Hematopoietic multipotent progenitor cell treated with erythropoietin and hydrocortisone succinate and interleukin-3 and kit ligand, for 17 days (in vitro differentiated cells): ENCODE measurements at places on chromosomes 5 and 9.

GRCh38 chr9:137224830-137225694 is at the start of gene CYSRT1:
CYSRT1 (plus strand) TSS chr9:137225174; CDS start chr9:137225622, 448 bp downstream.
- DNase-seq = no peak

- no peak for DNase-seq
Measured at GRCh38 chr5:179166171-179166885, 106.2 kb downstream of the ZNF354C start.

DNA sequence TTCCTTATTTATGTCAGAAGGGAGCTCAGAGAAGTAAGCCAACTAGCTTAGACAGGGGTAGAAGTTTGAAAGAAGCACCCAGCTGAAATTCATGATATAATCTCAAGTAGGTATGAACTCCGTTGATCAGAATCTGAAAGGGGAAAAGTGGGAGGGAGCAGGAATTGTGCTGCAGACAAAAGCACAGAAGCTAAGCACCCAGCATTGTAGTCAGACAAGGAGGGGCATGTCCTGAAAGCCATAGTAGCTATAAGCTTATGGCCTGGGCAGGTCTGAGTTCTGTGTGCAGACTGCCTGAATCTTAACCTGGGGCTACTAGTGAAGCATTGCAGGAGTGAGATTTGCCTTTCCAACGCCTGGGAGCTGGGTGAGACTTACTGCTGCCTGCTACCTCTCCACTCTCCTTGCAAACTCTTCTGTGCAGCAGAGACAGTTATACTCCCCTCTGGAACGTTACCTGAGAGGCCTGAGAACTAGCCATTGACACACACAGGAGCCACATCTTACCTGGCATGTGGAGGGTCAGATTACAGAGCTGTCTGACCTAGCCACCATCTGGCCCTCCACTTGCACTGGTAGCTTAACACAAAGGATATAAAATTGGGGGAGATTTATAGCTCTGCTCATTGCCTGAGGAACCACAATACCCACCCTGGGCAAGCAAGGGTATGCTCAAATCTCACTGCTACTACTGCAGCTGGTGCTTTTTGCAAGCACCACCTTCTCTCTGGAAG is 9.8 kb upstream of the CYLC2 start:
- DNase-seq = no peak

GRCh38 chr5:138869038-138869437 is 6.1 kb downstream of the LRRTM2 start:
- no peak for DNase-seq

DNA sequence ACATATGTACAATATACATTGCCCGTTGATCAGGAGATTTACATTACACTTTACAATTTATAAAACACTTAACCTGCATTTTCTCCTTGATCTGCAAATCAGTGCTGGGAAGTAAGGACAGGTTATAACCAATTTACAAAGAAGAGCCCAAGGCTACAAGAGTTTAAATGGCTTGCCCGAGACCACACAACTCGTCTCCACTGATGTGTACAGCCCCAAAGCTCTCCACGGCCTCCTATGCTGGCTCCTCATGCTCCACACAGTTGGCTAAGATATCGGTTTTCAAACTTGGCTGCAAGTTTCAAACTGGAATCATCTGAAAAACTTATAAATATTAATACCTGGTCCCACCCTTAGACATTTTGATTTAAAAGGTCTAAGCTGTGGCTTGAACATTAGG is 10.3 kb downstream of the ACTL7B start:
- no peak for DNase-seq

DNA sequence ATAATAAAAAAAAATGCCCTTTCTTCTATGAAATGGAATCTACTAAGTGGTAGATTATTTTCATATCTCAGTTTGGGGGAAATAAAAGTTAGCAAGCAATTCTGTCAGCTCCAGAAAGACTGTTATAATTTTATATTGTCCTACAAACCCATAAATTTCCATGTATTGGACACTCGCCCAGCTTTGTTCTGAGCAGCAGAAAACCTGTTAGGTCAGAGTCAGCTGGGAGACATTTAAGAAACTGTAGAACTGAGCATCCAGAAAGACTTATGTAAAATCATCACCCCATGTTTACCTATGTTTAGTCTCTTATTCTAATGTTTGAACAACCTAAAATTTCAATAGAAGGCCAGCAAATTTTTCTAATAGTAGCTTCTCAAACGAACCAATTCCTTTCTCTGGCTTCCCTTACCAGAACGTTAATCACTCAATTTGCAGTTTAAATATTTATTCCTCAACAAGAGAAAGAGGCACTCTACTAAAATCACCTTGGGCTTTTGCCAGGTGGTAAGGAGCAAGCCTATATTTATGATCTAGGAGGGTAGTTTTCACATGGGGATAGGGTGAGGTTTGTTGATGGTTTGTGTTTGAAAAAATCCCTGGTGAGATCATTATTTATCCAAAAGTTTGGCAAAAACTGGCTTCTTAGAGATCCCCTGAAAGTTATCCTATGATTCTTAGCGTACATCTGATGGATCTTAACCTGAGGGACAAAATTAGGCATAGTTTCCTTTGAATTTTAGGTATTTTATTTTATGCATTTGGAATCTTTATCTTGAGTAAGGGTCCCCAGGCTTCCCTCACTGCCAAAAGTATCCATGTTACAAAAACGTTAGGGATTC is 34.4 kb downstream of the MACROH2A1 start:
- DNase-seq = no peak

DNA sequence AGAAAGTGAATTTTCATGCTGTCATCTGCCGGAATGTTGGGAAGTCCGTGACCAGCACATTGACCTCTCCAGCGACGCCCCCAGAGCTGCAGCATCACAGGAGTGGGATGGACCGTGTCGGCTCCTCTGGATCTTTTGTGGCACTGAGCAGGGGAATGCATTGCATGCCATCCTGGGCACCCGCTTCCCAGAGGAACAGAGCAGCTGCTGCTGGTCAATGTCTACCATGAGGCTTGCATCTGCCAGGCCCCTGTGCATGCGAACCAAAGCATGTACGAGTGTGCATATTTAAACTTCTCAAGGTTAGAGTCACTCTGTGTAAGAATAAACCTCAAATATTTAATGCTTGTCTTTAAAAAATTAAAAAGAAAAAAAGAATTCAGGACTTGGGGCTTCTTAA is 414.8 kb downstream of the GADD45G start:
- no peak for DNase-seq

GRCh38 chr9:79639354-79639753 is 67.6 kb downstream of the TLE4 start:
- no peak for DNase-seq

DNA sequence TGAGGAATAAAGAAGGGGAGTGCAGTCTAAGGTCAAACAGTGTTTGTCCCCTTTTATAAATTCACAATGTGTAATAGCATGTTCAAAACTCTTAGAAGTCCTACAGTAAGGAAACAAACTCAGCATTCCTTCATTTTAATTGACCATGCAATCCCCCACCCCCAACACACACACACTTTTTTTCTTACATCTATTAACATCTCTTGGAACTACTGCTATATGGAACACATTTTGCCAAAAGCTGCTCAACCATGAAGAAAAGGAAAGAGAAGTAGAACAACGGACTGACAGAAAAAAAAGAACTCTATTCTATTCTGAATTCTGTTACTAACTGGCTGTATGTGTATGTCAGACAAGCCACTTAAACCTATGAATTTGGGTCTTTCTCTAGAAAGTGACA is 2.8 kb upstream of the CTNNAL1 start:
- DNase-seq = no peak

GRCh38 chr5:125481506-125482465 is 735.3 kb upstream of the ZNF608 start:
- no peak for DNase-seq

GRCh38 chr5:141843156-141843927 is 34.9 kb downstream of the PCDH1 start:
- no peak for DNase-seq

DNA sequence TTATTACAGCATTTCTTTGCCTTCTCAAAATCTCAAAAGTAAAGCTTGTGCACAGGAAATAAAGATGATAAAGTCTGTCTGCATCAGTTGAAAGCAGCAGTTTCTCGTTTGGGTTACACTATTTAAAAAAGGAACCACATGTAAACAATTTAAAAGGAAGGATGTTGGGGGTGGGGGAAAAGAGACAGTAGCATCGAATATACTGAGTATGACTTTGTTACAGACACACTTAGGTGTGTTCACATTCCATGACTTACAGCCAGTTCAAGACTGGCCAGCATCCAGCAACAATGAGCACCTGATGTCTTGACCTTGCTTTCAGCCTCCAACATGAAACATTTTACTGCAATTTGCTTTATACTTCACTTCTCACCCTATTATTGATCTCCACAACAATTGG is 8.7 kb downstream of the GAPT start:
- DNase-seq = no peak

- DNase-seq = peak; percentile 20
Measured at GRCh38 chr5:1385395-1386273, 40.7 kb upstream of the CLPTM1L start.
